NCI-H1694 treated with DMSO at 0.1 percent for 48 hours (cell line): ENCODE measurements at places on chromosomes 3 and 15.

GRCh38 chr15:100337096-100338044, 4.4 kb downstream of the ADAMTS17 start:
- DNase-seq, result no peak

GRCh38 chr3:30286811-30287210, 319.6 kb upstream of the TGFBR2 start:
- no peak for DNase-seq

- DNase-seq, result no peak
Measured at GRCh38 chr15:31268108-31268501, 58.5 kb upstream of the KLF13 start.

DNA sequence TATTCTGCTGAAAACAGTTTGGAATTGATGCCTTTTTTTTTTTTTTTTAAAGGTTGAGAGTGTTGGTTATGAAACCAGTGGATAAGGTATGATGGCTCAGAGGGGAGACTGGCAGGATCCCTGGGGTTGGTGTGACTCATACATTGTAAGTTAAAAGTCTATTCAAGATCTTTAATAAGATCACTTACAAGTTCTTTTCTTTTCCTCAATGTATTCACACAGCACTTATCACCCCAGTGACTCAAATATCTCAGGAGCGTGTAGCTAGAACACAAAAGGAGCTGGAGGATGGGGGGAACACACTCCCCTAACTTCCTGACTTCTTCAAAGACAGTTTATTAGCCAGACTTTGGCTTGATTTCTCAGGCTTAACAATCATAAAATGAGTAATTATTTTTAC, 285.3 kb downstream of the SV2B start:
- DNase-seq, result no peak

GRCh38 chr15:65804252-65804931, 12.3 kb upstream of the DENND4A start:
- DNase-seq, result no peak
